ENCODE measurements at places on chromosomes 16 and 17.

DNA sequence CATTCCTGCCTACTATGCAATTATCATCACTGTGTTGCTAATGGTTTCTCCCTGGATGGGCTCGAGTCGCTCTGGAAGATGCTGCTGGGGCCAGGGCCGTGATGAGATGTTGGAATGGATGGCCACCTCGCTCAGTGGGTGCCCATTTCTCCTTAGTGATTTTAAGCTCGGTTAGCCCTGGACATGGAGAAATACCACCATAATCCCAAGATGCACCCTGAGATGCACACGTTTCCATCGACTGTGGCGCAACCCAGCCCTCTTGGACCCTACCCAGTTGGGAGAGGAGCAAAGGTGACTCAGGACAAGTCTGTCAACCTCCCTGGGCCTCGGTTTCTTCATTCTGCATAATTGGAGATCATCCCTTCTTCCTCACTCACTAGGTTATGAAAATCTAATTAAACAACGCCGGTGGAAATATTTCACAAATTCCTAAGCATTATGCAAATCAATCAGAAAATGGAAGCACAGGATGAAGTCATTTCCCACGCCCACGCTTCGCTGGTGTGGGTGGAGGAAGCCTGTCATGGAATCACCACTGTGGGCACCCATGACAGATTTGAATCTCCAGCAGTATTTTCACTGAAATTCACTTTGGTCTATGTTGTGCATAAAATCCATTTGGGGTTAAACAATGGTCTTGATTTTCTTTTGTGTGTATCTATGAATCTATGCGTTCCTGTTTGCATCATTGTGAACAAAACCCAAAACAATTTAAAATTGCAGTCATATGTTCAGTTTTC is 195.2 kb downstream of the AXIN2 start:
- no peak for DNase-seq

- DNase-seq = no peak
These were observed 758 bp upstream of the RPL23A start for GRCh38 chr17:28719021-28719433.

DNA sequence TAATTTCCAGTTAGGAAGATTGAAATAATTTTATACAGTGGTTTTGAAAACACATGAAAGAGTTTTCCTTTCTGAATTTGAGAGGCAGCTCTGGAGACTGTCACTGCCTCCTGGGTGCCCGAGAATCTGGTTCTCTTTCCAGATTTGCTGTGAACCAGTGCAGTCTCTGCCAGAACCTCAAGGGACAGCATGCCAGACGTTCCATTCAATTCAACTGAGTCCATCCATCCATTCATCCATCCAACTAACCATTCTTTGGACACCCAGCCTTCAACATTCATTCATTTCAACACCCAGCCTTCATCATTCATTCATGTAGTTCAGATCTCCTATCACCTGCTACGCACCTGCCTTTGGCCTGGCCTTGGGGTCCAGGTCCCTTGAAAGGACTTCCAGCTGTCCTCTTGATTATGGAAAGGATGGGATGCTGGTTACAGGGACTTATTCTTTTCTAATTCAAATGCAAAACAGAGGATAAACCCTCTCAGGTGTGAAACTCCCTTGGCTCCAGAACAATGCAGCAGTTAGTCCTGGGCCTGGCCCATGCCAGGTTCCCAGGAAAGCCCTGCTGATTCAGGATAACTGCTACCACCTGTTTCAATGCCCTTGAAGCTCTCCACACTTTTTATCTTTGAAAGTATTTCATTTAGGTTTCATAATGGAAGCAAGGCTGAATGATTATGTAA is 68.7 kb downstream of the WSCD1 start:
- no peak for DNase-seq

GRCh38 chr16:89600956-89601355 is 12.5 kb upstream of the DPEP1 start:
- DNase-seq = no peak

DNA sequence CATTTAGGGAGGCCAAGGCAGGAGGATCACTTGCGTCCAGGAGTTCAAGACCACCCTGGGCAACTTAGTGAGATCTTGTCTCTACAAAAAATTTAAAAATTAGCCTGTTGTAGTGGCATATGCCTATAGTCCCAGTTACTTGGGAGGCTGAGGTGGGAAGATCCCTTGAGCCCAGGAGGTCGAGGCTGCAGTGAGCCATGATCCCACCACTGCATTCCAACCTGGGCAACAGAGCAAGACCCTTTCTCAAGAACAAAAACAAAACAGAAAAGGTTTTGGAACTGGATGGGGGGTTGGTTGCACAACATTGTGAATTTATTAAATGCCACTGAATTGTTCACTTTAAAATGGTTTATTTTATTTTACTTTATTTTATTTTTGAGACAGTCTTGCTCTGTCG is 21.2 kb downstream of the PLXDC1 start:
- no peak for DNase-seq

DNA sequence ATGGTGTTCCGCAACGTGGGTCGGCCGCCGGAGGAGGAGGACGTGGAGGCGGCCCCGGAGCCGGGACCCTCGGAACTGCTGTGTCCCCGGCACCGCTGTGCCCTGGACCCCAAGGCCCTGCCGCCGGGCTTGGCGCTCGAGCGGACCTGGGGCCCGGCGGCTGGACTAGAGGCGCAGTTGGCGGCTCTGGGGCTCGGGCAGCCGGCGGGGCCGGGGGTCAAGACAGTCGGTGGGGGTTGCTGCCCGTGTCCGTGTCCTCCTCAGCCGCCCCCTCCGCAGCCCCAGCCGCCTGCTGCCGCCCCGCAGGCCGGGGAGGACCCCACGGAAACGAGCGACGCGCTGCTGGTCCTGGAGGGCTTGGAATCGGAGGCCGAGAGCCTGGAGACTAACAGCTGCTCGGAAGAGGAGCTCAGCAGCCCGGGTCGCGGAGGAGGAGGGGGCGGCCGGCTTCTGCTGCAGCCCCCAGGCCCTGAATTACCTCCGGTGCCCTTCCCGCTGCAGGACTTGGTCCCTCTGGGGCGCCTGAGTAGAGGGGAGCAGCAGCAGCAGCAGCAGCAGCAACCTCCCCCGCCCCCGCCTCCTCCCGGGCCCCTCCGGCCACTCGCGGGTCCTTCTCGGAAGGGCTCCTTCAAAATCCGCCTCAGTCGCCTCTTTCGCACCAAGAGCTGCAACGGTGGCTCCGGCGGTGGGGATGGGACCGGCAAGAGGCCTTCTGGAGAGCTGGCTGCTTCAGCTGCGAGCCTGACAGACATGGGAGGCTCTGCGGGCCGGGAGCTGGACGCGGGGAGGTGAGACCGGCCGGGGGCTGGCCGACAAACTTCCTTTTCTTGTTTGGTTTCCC is 821 bp downstream of the SOCS7 start:
- no peak for DNase-seq

GRCh38 chr17:71405101-71405500 is 715.7 kb upstream of the SOX9 start:
- DNase-seq = no peak

- DNase-seq = no peak
These were observed 41.5 kb upstream of the B4GALNT2 start for GRCh38 chr17:49090878-49091594.

GRCh38 chr17:13346996-13347762 is 254.6 kb downstream of the HS3ST3A1 start:
- no peak for DNase-seq
